Thoracic aorta (tissue), 2 donors: ENCODE measurements at places on chromosomes 6 and 20. TPM values are rescaled to one million over a fixed set of nuclear protein-coding genes. Genes with fewer than 3 reads are reported as not detected.

DNA sequence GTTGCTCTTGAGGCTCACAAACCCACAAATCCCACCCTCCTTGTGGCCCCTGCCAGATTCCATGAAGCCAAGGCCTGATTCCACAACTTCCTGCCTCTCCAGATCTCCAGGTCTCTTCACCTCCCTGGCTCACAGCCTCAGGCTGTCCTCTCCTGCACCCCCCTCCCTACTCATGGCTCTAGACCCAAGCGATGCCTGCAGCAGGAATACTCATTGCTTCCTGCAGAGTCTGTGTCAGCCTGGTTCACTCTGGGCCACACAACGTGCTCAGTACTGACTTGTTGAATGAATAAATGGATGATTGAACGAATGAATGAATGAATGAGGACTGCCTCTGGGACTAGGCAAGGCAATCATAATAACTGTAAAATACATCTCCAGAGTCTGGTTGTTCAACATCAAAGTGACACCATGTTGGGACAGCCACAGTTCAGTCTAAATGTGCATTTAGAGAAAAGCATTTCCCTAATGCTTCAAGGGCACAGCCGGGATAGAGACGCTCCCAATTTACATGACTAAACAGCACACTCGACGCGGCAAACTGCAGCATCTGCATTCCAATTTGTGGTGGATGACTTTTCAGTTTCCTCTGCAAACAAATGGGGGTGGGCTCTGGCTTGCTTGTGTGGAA lies 139.9 kb downstream of the GRM4 start:
- no peak for DNase-seq

- no peak for DNase-seq
Observed at GRCh38 chr6:146472918-146473317, 70.7 kb upstream of the RAB32 start.

DNA sequence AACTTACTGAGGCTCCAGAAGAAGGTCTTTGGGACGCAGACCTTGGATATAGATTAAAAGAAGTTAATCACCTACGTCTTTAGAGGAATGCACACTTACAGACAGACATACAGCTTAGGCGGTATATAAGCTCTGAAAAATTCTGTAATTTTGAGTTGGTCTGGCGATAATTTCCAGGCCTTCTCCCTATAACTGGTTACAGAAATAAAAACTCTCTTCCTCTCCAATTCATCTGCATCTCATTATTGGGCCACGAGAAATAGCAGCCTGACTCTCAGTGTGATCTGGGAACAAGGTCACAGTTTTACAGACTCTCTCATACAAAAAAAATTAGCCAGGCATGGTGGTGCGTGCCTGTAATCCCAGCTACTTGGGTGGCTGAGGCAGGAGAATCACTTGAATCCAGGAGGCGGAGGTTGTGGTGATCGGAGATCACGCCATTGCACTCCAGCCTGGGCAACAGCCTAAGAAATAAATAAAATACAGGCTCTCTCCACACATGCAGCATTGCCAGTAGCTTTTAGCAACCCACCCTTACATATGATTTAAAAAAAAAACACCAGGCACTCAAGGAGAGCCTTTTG lies 4.7 kb downstream of the ZBTB24 start:
- DNase-seq, result no peak

DNA sequence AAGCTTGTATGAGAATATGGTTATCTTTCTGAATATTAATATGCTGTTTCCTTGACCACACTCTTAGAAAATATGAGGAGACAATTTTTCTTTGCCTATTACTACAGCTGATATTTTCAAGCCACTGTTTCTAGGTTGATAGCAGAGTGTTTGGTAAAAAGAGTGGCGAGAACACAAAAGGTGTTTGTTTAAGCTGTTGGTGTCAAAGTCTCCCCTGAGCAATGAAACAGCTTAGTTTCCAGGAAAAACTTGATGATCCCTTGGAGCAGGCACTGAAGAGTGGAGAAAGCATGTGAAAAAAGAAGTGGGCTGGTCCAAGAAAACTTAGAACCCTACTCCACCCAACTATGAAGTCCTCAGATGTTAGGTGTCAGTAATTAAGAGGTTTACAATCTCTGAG lies 182.7 kb downstream of the TFAP2B start:
- DNase-seq, result no peak

GRCh38 chr20:47605673-47606413 lies 104.2 kb downstream of the NCOA3 start:
- DNase-seq, result no peak

DNA sequence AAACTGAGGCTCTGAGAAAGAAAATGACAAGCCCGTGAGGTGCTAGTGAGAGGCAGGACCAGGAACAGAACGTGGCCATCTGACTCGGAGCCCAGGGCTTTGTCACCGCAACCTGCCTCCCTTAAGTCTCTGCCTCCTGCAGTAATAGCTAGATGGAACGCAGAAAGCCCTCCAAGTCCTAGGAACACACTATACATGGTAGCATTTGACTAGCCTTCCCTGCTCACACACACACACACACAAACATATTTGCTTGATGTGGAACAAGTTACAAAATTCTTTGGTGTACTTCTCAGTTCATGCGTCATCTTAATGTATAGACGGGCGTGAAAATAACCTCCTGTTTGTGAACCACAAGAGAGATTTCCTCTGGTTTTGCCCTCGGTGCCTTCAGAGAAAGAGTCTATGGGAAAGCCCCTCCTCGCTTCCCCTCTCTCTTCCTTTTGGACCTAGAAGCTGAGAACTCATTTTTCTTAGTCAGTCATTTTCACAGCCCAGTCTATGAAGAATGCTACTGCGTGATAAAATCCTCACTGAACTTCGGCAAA lies 38.8 kb downstream of the C6orf52 start:
- no peak for DNase-seq

DNA sequence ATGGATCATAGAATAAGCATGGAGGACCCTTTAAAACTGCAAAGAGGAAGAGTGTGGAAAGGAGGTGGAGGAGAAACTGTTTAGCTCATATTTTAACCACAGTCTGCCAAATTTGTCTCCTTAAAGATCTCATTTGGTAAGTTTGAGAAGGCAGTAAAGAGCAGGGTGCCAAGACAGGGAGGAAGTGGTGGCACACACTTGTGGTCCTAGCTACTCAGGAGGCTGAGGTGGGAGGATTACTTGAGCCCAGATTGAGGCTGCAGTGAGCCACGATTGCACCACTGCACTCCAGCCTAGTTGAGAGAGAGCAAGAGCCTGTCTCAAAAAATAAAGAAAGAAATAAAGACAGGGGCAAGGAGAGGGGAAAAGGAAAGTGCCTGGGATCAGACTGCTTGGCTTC lies 16.8 kb upstream of the DCBLD1 start:
- no peak for DNase-seq

GRCh38 chr6:132952031-132952867 lies 137.9 kb downstream of the RPS12 start:
- DNase-seq, result no peak

- DNase-seq, result peak; percentile 6
Observed at GRCh38 chr20:3420211-3420707, 12.8 kb upstream of the DNAAF9 start.

GRCh38 chr6:63097222-63097621 lies 114.0 kb upstream of the FKBP1C start:
- DNase-seq, result no peak

DNA sequence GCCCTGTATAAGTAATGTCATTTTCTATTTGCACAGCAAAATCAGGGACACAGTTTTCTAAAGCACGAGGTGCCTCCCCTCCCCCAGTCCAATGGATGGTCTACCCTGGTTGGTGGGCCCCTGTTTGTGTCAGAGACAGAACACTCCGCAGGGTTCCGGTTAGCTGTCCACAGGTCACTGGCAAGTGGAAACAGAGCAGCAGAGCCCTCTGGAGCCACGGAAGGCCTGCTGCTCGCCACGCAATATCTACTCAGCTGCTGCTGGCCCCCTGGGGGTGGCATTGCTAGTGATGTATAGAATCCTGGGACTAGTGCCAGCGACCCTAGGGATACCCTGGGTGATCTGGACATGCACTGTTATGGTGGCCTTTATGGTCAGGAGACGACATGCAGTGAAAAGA lies 50.4 kb downstream of the RIN2 start:
- no peak for DNase-seq

- no peak for DNase-seq
Observed at GRCh38 chr6:16450285-16450684, 211.9 kb downstream of the GMPR start.

DNA sequence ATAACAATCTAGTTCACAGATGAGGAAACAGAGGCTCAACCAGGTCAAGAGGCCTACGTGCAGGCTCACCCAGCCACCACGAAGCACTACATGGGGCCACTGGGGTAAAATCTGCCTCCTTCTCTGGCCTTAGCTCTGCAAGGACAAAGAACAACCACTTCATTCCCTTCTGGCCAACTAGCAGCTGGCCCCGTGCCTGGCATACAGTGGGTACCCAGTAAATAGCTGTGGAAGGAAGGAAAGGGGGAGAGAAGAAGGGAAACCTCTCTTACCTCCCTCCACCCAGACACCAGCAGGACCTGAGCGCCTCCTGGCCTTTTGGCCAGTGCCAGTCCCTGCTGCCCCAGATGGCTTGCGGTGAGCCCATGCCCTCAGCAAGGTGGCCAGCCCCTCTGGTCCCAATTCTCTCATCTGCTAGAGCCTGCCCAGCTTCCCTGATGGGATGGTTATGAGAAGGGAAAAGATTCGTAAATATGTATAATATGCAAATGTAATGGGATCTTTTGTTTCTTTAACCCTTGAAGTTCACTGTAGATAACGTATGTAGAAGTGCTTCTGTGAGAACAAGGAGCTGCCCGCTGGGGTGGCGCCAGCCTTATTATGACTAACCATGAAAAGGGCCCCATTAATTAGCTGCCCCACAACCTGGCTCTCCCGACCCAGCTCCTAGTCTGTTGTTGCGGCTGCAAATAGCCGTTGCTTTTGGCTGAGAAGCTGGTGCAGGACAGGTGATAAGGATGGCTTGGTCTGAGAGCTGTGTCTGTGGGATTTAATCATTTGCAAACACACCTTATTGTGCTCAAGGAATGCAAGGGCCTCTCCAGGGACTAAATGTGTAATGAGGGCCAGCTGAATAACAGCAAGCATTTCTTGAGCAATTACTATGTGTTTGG lies 62.0 kb downstream of the DLGAP4 start:
- no peak for DNase-seq

DNA sequence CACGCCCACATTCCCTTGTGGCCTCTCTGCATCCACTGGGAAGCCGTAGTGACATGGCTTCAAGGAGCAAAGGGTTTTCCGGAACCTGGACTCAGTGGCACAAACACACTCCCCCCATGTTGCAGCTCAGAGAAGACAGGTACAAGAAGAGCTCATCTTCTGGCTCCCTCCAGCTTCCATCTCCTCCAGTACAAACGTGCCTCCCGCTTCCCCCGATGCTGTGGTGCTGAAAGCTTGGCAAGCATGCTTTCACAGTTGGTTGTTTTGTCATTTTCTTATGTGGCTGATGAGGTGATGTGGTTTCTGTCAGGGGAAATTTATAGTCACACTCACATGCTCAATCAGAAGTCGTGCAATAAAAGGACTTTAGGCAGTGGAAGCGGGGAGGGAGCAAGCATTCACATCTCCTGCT lies 258.5 kb downstream of the KIF16B start:
- DNase-seq, result no peak

DNA sequence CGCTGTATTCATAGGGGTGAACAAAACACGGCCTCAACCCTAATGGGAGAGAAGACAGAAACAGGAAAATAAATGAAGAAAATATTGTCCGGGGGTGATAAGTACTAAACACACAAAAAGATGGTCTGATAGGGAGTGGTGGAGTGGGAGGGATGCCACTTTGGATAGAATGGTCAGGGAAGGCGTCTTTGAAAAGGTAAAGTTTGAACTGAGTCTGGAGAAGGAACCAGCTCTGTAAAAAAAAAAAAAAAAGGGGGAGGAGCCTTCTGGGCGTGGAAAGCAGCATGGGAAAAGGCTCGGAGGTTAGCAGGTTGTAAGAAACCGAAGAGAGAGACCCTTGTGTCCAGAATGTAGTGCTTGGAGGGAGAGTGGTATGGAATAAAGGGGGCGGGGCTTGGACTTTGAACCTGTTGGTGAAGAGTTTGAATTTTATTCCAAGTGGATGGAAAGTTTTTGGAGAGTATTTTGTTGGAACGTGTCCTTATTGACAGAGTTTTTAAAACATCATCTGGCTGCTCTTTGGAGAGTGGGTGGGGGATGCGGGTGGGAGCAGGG lies 1.8 kb downstream of the CHMP4B start:
- no peak for DNase-seq

DNA sequence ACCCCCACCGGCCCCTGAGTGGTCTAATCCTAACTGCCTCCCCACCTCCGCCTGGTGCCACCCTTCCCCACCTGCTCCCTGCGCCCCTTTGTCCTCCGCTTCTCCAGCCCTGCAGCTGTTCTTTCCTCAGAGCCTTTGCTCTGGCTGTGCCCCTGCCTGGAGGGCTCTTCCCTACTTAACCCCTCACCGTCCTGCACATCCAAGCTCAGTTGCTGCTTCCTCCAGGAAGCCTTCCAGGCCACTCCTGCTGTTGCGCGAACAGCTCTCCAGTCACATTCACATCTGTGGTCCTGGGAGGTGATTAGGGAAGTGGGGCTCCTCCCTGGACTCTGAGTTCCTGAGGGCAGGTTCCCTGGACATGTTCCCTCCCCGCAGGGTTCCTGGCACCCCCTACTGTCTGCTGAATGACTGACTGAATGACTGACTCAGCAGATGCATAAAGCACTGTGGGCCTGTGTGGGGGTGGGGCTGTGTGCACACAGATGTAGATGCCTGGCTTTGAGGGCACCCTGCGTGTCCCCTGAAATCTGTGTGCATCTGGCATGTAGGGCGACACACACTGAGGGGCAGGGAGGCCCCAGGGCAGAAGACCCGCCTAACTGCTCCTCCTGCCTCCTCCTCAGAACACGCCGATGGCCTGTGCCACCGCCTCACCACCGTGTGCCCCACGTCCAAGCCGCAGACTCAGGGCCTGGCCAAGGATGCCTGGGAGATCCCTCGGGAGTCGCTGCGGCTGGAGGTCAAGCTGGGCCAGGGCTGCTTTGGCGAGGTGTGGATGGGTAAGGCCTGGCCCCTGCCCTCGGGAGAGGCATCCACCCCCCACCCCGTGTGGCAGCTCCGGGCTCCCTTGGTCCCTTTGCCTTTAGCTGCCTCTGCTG lies 51.4 kb downstream of the SRC start:
- DNase-seq, result no peak

DNA sequence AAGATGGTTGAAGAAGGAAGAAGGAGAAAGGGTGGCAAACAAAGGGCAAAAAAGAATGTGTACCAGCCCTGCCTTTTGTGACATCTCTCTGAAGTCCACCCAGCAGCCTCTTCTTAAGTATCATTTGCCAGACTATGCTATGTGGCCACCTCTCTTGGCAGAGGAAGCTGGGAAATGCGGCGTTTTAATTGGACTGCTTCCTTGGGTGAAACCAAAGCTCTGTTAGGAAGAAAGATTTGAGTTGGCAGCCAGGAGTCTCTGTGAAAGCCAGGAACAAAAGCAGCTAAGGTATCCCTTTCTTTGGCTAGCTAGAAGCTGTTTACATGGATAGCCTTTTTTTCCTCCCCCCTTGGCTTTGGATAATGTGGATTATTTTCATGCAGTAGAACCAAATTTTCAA lies 67.5 kb upstream of the GTSF1L start:
- no peak for DNase-seq

Gene MAP7
- total RNA-seq, result 6.9 TPM

Gene UNC93A
- not detected for total RNA-seq

Gene GCLC
- total RNA-seq, result 26.5 TPM
